Fibroblast of skin of left quadriceps (primary cell): ENCODE measurements at places on chromosomes 6 and 20.

- DNase-seq, result no peak
These were observed 152.7 kb downstream of the RNGTT start for GRCh38 chr6:88810701-88811100.

DNA sequence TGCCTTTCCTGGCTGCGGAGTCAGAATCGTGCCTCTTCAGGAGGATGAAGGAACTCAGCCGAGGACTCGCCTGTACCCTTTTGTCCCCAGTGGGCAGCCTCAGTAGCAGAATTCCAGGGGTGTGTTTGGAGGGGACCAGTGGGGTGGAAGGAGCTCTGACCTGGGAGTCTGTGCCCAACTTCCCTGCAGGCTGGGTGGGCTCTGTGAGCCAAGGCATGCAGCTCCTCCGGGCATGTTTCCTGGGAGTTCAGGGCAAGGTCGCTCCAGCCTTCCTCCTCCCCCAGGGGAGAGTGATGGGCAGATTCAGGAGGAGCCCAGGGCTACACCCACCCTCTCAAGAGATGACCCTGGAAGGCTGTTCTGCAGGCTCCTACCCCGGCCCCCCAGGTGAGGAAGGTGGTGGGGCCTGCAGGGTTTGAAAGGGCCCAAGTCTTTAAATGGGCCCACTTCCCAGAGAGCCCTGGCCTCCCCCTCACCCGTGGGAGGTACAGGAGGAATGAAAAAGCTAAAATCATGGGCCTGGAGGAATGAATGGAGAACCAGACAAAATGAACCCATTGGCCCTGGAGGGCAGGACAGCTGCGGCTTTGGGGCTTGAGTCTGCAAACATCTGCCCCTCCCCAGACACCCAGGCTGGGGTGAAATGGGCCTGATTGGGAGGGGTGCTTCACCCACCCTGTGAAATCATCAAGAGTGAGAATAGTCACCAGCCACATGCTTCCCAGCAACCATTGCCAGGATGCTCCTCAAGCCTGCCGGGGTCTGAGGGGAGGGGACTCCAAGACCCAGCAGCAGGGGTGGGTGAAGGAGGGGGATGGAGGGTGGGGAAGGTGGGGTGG is 77.6 kb upstream of the PMEPA1 start:
- DNase-seq, result no peak

- no peak for DNase-seq
These were observed 55.4 kb downstream of the CEP162 start for GRCh38 chr6:84172080-84172479.

GRCh38 chr6:158028876-158029275 is 47.2 kb downstream of the SYNJ2 start:
- no peak for DNase-seq
